ENCODE measurements at places on chromosomes 16 and 17.

DNA sequence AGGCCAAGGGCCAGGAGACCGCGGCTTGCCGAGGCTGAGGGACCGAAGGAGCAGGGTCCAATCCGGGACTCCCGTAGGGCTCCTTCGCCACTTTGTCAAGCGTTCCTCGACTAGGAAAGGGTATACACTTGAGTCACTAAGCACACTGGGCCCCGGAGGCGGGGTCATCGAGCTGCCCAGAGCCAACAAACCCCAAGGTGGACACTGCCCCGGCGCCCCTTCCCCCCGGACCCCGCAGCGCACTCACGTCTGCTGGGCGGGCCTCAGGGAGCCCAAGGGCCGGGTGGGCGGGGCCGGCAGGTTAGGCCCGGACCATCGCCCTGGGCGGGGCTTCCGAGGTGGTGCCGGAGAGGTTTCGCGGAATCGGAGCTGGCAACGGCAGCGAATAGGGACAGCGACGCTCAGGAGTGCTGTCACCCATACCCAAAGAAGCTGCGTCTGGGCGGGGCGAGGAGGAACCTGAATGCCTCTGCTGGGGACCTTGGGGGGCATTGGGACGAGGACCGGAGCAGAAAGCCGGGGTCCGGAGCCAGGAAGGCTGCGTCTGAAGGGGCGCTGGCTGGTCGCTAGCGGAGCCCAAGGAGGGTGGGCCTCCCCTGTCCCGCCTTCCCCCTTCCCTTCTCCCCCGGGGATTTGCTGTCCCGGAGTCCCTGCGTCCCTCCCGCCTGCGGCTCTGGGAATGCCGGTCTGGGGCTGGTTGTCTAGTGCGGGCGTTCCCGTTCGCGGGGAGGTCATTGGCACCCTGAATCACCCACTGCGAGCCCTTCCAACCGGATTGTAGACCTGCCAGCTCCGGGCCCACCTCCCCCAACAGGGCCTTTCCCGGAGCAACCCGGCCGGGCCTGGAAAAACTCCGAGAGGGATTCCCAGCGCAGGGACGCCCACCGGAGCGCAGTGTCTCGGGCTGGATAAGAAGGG, 118.2 kb upstream of the SMURF2 start:
- peak; percentile 87 for DNase-seq

- DNase-seq: no peak
Measured at GRCh38 chr17:17401271-17401781, 75.5 kb upstream of the MED9 start.

- DNase-seq: peak; percentile 15
Measured at GRCh38 chr17:45096141-45096540, 35.0 kb downstream of the NMT1 start.

DNA sequence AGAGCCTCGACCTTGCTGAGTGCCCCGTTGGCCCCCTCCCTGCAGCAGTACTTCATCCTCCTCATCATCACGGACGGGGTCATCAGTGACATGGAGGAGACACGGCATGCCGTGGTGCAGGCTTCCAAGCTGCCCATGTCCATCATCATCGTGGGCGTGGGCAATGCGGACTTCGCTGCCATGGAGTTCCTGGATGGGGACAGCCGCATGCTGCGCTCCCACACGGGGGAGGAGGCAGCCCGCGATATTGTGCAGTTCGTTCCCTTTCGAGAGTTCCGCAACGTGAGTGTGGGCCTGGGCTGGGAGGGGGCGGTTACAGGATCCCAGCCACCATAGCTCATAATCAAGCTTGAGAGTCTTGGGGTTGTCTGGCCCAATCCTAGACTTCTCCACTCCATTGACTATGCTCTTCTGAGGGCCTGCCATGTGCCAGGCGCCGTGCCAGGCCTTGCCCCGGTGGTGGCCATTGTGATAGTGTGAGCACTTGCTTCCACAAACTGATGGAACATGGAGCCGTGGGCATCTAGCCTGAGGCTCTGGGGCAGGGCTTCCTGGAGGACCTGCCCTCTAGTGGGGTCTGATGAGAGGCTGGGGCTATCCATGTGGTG, 39.7 kb downstream of the PSME3IP1 start:
- no peak for DNase-seq

GRCh38 chr16:88310796-88311605, 71.8 kb upstream of the ZNF469 start:
- DNase-seq: no peak

- no peak for DNase-seq
Measured at GRCh38 chr17:63537991-63538692, 12.1 kb upstream of the DCAF7 start.

GRCh38 chr17:29156781-29157180, 23.4 kb downstream of the MYO18A start:
- no peak for DNase-seq

GRCh38 chr17:80758481-80759376, 214.1 kb downstream of the RPTOR start:
- DNase-seq: peak; percentile 56

- no peak for DNase-seq
Measured at GRCh38 chr16:2159175-2159838, 3.7 kb downstream of the TRAF7 start.

DNA sequence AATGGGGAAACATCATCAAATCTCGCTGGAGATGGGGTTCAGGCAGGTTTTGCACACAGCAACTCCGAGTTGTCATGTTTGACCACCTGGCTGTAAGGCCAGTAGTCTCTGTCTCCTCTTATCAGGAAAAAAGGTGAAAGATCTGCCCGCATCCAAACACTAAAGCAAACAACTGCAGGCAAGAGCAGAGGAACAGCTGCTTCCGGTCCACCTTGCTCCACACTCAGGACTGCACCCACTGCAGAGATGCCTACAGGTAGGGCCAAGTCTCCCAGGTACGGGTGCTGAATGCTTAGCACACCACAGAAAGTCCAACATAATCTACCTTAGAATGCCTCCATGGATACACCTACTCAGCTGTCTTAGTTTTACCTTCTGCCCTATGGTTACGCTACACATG, 7.3 kb downstream of the TEX2 start:
- no peak for DNase-seq

- peak; percentile 70 for DNase-seq
Measured at GRCh38 chr17:77375917-77376651, 235.3 kb downstream of the SEC14L1 start.

- DNase-seq: no peak
Measured at GRCh38 chr17:14123619-14124278, 54.4 kb downstream of the COX10 start.

GRCh38 chr17:75271955-75272847, 1.2 kb upstream of the MIF4GD start:
- DNase-seq: no peak

GRCh38 chr16:88830258-88830657, 18.5 kb upstream of the APRT start:
- DNase-seq: no peak

DNA sequence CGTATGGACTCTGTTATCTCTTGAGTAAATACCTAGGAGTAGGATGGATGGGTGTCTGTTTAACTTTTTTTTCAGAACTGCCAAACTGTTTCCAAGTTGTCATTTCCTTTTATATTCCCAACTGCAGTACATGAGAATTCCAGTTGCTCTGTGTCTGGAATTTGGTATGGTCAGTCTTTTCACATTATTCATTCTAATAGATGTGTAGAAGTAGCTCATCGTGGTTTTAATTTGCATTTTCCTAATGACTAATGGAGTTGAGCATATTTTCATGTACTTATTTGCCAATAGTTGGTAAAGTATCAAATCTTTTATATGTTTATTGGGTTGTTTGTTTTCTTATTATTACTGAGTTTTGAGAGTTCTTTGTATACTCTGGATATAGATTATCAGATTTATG, 27.0 kb downstream of the MRTFB start:
- DNase-seq: no peak

DNA sequence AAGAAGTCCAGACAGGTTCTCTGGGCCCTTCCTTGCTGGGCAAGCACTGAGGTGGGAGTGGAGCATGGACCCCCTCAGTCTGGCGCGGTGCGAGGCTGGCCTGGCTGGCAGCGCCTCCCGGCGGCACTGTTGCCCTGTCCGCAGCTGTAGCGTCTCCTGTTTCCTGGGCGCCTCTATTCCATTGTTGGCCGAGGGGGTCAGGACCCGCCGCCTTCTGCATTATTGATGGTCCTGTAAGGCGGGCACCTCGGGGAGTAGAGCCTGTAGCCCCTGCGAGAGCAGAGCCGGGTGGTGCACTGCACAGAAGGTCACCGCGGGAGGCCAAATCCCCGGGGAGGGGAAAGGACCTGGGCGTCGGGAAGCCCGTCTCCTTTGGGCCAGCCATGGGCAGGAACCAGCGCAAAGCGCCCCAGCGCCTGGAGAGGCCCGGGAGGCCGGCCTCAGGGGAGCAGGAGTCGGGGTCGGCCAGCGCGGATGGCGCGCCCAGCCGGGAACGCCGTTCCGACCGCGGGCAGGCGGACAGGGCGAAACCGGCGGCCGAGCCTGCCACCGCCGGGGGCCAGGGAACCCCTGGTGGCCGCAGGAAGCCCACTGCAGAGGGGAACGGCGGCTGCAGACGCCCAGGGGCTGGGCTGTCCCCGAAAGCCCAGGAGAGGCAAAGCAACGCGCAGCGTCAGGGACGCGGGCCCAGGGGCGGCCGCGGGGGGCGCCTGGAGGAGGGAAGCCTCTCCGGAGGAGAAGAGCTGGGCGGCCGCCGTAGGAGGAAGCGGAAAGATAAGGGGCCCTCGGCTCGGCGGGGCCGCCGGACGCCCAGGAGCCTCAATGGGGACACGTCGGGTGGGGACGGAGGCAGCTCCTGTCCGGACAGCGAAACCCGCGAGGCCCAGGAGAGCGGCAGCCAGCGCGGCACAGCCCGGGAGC, at the start of gene MYO15B:
TSS of gene MYO15B (plus strand) at position 126 of the 921 bp plus-strand sequence. CDS start at position 384, 258 bp downstream.
- peak; percentile 62 for DNase-seq

- peak; percentile 91 for DNase-seq
Measured at GRCh38 chr16:29807426-29808218, 1.3 kb downstream of the MAZ start.

- DNase-seq: no peak
Measured at GRCh38 chr17:29880031-29880430, 50.0 kb downstream of the SSH2 start.

- no peak for DNase-seq
Measured at GRCh38 chr16:81546781-81547180, 102.2 kb downstream of the CMIP start.

DNA sequence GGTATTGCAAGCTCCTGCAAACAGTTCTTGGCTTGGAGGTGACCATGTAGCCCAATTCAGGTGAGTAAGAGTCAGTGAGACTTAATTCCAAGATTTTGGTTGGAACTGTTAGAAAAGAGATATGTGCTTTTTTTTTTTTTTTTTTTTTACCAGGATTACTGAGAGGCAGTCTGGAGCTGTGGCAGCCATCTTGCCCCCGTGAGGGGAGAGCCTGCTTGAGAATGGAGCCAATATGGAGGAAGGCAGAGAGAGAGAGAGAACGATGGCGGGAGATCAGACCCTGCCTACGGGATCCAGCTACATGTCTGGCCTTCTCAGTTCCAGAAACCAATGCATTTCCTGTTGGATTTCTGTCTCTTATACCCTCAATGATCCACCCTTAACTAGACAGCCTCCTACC, 97.8 kb downstream of the MYH11 start:
- no peak for DNase-seq

- DNase-seq: peak; percentile 45
Measured at GRCh38 chr17:51764387-51764971, 394.0 kb downstream of the CA10 start.

DNA sequence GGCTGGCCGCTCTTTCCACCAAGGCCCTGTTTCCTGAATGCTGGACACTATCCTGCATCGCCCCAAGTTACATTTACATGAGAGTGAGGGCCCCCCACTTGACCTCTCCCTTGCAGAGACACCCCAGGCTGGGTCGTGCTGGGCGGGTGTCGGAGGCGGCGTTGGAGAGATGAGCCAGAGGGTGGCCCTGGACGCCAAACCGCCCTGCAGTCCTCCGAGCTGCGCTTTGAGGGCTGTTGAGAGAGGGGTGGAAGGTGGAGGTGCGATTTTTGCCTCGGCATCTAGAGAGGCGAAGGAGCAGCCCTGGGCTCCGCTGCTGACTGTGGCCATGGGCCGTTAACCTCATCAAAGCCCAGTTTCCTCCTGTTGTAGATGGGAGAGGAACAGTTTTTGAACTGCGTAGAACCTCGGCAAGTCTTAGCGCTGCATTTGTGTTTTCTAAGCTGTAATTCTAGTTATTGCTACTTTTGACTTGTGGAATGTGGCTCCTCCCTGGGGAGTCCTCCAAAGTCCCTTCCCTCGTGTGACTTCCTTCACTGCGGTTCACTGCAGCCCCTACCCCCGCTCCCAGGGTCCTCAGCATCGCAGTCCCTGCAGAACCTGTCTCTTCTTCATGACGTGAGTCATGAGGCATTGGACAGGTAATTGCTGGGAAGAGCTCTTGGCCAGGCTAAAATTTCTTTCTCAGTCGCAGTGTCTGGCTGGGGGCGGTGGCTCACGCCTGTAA, 986 bp upstream of the ELOB start:
- peak; percentile 53 for DNase-seq

DNA sequence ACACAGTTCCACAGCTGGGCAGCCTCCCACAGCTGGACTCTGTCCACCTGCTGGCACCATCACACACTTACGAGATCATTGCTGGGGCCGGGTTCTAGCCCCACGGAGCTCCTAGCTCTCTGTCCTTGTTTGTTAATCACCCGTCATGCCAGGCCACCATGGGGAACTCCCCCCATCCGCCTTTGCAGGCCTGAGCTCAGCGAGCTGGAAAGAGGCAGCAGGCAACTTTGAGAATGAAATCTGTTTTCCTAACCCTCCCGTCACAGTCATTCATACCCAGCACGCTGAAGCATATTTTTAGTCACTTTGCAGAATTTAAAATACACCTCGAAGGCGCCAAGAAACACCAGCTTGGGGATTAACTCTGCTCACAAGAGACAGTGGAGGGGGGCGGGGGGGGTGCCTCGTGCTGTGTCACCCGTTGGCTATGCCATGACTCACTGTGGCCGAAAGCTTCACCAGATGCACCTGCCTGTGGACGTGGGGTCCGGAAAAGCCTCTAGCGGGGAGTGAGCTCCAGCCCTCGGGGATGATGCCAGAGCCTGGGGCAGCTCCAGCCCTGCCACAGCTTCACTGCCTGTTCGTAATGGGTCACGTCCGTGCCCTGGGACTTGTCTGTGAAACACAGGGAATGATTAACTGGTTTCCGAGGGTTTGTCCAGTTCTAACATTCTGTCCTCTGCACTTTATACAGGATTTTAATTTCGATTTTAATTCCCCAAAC, 1.4 kb upstream of the SPNS2 start:
- no peak for DNase-seq

DNA sequence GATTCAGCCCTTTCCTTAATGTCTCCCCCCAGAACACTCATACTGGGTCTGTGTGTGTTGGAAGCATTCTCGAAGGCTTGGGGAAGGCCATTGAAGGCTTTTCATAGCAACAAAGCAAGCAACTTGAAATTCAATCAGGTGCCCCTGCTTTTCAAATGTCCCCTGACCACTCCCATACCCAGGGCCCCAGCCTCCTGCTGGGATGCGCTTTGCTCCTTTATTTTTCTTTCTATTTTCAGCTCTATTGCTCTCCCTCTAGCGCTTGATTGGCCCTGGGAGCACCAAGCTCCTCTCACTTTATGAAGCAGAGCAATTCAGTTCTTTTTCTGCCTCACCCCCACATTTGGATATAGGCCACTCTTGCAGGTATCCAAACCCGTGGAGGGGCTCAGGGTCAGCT, 92.0 kb downstream of the WSCD1 start:
- DNase-seq: no peak

GRCh38 chr17:9331279-9332131, 244.1 kb downstream of the STX8 start:
- DNase-seq: no peak

Measured in CD4-positive, alpha-beta T cell treated with Interleukin-10 for 1 hour (primary cell).